ENCODE measurements at places on chromosomes 4 and X. TPM values are rescaled to one million over a fixed set of nuclear protein-coding genes. Genes with fewer than 3 reads are reported as not detected.

RHOXF1 gene
- total RNA-seq = not detected

PPP1R2C gene
- total RNA-seq = not detected

GRCh38 chr4:122917731-122918130 lies 4.7 kb downstream of the NUDT6 start:
- no peak for DNase-seq

GRCh38 chr4:6938237-6938636 lies 28.6 kb downstream of the TBC1D14 start:
- DNase-seq = no peak

DNA sequence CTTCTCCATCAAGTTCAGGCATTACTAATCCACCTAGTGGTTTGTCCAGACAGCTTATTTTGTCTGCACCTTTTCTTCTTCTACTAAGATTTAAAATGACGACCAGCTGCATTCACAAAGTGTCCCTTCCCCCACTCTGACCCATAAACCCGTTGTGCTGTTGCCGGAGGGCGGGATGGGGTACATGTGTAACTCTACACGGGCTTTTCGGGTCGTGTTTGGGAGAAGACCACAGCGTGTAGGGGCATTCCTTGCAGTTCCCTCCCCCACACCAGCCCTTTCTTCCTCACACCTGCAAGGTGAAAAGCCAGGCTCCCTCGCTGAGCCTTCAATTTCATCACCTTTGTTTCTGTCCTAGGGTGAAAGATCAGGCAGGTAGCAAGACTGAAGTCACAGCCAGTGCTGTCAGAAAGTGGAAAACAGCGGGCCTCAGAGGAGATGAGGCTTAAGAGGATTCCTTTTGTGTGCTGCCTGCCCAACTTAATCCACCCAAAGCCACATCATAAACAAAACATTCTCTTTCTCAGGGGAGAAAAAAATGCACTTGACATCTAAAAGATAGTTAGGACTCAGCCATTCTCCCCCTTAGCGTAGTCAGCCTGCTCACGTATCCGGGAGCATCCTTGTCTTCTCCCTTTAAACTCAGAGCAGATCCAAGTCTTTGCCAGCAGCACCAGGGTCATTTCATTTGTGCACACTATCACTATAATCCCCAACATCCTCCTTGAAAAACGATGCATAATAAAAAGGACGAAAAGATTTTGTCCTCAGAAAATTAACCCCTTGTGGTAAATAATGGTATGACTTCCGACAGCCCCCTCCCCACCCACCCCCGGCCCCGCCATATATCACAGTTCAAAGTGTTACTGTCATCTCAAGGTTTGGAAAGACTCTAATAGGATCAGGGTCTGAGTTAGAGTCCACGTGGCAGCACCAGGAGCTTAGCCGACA lies 599.0 kb downstream of the RAB28 start:
- DNase-seq = no peak

GRCh38 chr4:113080050-113080449 lies 30.6 kb downstream of the ANK2 start:
- no peak for DNase-seq

Measured in occipital lobe (tissue), 3 donors.